ENCODE measurements at places on chromosomes 1 and 21. TPM values are rescaled to one million over a fixed set of nuclear protein-coding genes. Genes with fewer than 3 reads are reported as not detected.

TNFRSF1B gene
- 1.8 TPM for polyA plus RNA-seq

NBPF10 gene
- polyA plus RNA-seq = 0.73 TPM

KCNJ15 gene
- 4.2 TPM for polyA plus RNA-seq

PRDM16 gene
- polyA plus RNA-seq = 0.28 TPM

NME7 gene
- 5.6 TPM for polyA plus RNA-seq

ID3 gene
- polyA plus RNA-seq = 44.2 TPM

KIF21B gene
- 0.28 TPM for polyA plus RNA-seq

TSPEAR gene
- polyA plus RNA-seq = 0.04 TPM

ADAM30 gene
- polyA plus RNA-seq = not detected

VWA1 gene
- polyA plus RNA-seq = 21.4 TPM

GCLM gene
- polyA plus RNA-seq = 1.4 TPM

ZNF670 gene
- 0.49 TPM for polyA plus RNA-seq

FALEC gene
- polyA plus RNA-seq = 2.1 TPM

SH2D5 gene
- polyA plus RNA-seq = 0.12 TPM

HSF2BP gene
- polyA plus RNA-seq = 0.28 TPM

ILDR2 gene
- 0.18 TPM for polyA plus RNA-seq

LCE2C gene
- not detected for polyA plus RNA-seq

PYHIN1 gene
- polyA plus RNA-seq = 0.28 TPM

AADACL3 gene
- not detected for polyA plus RNA-seq

ZFYVE9 gene
- polyA plus RNA-seq = 2.7 TPM

BTBD8 gene
- polyA plus RNA-seq = 1.6 TPM

TRABD2B gene
- 0.34 TPM for polyA plus RNA-seq

HFM1 gene
- polyA plus RNA-seq = 0.12 TPM

PCP4L1 gene
- 16.2 TPM for polyA plus RNA-seq

C1orf94 gene
- not detected for polyA plus RNA-seq

TSPAN1 gene
- polyA plus RNA-seq = 2.2 TPM

LDLRAD2 gene
- 0.98 TPM for polyA plus RNA-seq

MEGF6 gene
- polyA plus RNA-seq = 11.8 TPM

SEC16B gene
- polyA plus RNA-seq = 1.0 TPM

S100A3 gene
- 27.5 TPM for polyA plus RNA-seq

HAO2 gene
- not detected for polyA plus RNA-seq

CYP4Z1 gene
- 0.73 TPM for polyA plus RNA-seq

Measured in esophagus (tissue), 2 donors.